Ascending aorta (tissue), 2 donors: ENCODE measurements at places on chromosomes 4 and X.

- H3K4me3 ChIP-seq: peak overlapping the region; percentile 16
- H3K36me3 ChIP-seq: no peaks in the 10 kb centered on the region
- H3K27me3 ChIP-seq: no peaks in the 10 kb centered on the region
- no peaks in the 10 kb centered on the region for H3K4me1 ChIP-seq
These were observed 106.2 kb downstream of the FAM9B start for GRCh38 chrX:8927701-8928100.

DNA sequence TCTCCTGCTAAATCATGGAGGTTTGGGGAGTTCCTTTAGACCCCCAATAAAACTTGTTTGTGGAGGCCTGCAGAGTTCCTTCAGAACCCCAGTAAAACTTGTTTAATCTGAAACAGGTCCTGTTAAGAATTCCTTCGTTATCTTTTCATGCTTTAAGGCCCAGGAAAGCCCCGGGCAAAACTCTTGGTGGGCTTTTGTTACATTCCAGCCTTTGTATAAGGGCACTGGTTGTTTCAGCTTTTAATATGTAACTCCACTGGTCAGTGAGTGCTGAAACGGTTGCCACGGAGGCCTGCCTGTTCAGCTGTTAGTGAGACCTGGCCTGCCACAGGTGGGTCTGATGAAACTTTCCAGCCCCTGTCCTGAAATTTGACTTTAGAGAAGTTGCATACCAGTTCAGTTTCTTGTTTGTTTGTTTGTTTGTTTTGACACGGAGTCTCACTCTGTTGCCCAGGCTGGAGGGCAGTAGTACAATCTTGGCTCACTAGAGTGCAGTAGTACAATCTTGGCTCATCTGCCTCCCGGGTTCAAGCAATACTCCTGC lies 12.4 kb upstream of the DHRSX start:
- H3K4me3 ChIP-seq: no peak overlapping the region
- no peaks in the 10 kb centered on the region for H3K27me3 ChIP-seq
- no peak overlapping the region for H3K27ac ChIP-seq
- H3K4me1 ChIP-seq: no peaks in the 10 kb centered on the region

- no peak overlapping the region for H3K4me3 ChIP-seq
- no peaks in the 10 kb centered on the region for H3K4me1 ChIP-seq
- DNase-seq: no peak
These were observed 32.2 kb upstream of the SLIT2 start for GRCh38 chr4:20219521-20219920.

DNA sequence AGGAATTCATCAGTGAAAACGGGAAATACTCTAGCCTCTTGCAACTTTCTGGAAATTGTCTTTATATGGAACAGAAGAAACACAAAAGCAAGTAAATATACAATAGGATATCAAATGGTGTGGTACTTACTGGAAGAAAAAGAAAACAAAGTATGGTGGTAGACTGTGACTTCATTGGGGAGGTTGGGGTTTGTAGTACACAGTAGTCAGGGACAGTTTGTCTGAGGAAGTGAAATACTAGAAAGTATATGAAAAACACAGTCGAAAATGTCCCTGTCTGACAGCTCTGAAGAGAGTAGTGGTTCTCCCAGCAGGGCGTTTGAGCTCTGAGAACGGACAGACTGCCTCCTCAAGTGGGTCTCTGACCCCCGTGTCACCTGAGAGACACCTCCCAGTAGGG lies 390.0 kb upstream of the NWD2 start:
- H3K4me1 ChIP-seq: no peaks in the 10 kb centered on the region
- DNase-seq: no peak
- no peaks in the 10 kb centered on the region for H3K36me3 ChIP-seq
- no peaks in the 10 kb centered on the region for H3K27me3 ChIP-seq

- H3K4me3 ChIP-seq: peak overlapping the region; percentile 26
- no peaks in the 10 kb centered on the region for H3K36me3 ChIP-seq
- no peak overlapping the region for H3K27ac ChIP-seq
- no peak for DNase-seq
- no peaks in the 10 kb centered on the region for H3K4me1 ChIP-seq
These were observed 85.7 kb upstream of the TENT5D start for GRCh38 chrX:80334583-80334982.

- DNase-seq: no peak
- no peak overlapping the region for H3K27ac ChIP-seq
- H3K4me1 ChIP-seq: no peaks in the 10 kb centered on the region
- no peak overlapping the region for H3K4me3 ChIP-seq
- no peaks in the 10 kb centered on the region for H3K27me3 ChIP-seq
These were observed 58.2 kb downstream of the CXXC4 start for GRCh38 chr4:104436542-104436941.

GRCh38 chr4:74117024-74117534 lies 18.1 kb upstream of the CXCL2 start:
- no peaks in the 10 kb centered on the region for H3K36me3 ChIP-seq
- H3K4me3 ChIP-seq: no peak overlapping the region
- no peak overlapping the region for H3K27ac ChIP-seq

DNA sequence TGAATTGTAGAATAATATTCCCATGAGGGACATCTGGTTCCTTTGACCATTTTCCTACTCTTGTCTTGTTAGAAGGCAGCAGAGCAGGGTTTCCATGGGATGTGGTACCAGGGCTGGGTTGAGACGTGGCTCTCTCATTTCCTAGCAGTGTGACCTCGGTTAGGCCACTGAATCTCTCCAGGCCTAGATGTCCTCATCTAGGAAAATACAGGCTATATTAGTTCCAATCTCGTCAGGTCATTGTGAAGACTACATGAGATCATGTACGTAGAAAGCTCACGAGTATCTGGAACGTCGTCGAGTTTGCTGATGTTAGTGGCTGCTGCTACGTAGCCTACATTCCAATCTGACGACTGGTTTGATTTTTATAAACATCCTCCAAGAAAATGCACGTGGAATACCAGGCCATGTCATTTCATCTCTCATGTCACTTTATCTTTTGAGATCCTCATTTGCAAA lies 278.2 kb upstream of the GATB start:
- peak overlapping the region; percentile 21 for H3K27ac ChIP-seq
- H3K36me3 ChIP-seq: no peaks in the 10 kb centered on the region
- no peak overlapping the region for H3K4me3 ChIP-seq
- DNase-seq: no peak
- no peaks in the 10 kb centered on the region for H3K27me3 ChIP-seq

GRCh38 chrX:136168929-136169735 lies 21.8 kb downstream of the FHL1 start:
- H3K27ac ChIP-seq: peak overlapping the region; percentile 81
- DNase-seq: peak; percentile 92
- H3K27me3 ChIP-seq: no peaks in the 10 kb centered on the region
- no peak overlapping the region for H3K4me3 ChIP-seq
- H3K4me1 ChIP-seq: no peaks in the 10 kb centered on the region

DNA sequence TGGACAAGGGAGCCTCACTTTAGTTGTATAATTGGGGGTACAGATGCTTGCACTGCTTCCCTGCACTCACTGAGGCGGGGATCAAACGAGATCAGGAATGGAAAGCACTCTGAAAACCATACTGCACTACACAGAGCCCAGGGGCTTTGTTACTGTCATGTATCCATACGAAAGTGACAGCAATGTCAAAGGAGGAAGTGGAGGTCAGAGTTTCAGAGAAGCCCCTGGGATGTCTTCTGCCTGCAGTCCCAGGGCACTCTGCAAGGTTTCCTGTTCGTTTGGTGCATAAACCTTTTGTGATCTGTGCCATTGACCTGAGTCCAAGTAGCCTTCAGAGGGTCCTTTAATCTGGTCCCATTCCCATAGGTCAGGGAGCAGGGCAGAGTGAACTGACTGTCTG lies 31.2 kb downstream of the RNF175 start:
- no peak overlapping the region for H3K4me3 ChIP-seq
- H3K27me3 ChIP-seq: no peaks in the 10 kb centered on the region
- H3K27ac ChIP-seq: no peak overlapping the region
- H3K36me3 ChIP-seq: no peaks in the 10 kb centered on the region
- no peak for DNase-seq

DNA sequence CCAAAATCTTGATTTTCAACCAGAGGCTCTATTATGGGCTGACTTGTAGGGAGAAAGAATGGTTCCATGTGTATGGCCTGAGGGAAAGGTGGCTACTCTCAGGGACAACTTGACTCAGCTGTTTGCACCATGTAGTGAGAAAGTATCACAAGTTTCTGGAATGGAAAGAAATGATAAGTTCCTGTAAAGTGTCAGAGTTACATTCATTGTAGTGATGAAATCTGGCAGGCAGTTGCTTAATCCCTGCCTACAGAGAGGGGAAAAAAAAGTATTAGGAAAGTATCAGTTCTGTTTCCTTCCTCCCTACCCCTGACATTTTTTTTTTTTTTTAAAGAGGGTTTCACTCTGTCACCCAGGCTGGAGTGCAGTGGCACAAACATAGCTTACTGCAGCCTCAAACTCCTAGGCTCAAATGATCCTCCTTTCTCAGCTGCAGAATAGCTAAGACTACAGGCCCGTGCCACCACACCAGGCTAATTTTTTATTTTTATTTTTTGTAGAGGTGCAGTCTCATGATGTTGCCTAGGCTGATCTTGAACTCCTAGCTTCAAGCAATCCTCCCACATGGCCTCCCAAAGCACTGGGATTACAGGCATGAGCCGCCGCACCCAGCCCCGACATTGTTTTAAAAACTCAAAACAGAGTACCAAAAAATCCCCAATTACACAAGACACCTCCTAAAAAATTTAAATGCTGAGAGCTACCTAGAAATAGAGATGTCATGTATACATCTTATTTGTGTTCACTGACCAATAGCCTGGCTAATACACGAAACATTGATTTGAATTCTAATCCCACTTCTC lies 4.8 kb upstream of the FBXL5 start:
- H3K4me1 ChIP-seq: peaks cover 17% of the 10 kb centered on the region
- H3K36me3 ChIP-seq: no peaks in the 10 kb centered on the region
- no peak for DNase-seq
- no peak overlapping the region for H3K27ac ChIP-seq

DNA sequence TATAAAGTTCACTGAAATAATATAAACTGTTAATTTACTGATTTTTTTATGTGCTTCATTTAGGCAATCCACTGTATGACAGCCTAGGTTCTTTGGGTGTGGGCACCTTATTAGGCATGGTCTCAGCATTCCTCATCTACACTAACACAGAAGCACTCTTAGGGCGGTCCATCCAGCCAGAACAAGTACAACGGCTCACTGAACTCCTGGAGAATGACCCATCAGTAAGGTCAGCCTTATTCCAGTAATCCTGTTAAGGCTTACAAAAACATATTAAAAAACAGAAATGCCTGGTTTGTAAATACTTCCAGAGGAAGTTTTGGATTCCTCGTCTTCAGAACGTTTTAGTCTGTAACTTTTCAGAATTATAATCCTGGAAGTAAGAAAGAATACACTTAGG lies 80.1 kb downstream of the SLC30A9 start:
- no peaks in the 10 kb centered on the region for H3K27me3 ChIP-seq
- H3K4me3 ChIP-seq: no peak overlapping the region
- DNase-seq: no peak
- peaks cover 19% of the 10 kb centered on the region for H3K36me3 ChIP-seq
- H3K27ac ChIP-seq: no peak overlapping the region
- no peaks in the 10 kb centered on the region for H3K4me1 ChIP-seq
